Pulmonary artery endothelial cell (primary cell): ENCODE measurements at places on chromosomes 6 and 20. TPM values are rescaled to one million over a fixed set of nuclear protein-coding genes. Genes with fewer than 3 reads are reported as not detected.

C4A gene
- 0.46 and 1.3 TPM in 2 replicates for total RNA-seq

NKX2-4 gene
- total RNA-seq: not detected in 2 replicates

ZNF512B gene
- 11.7 and 13.1 TPM in 2 replicates for total RNA-seq

BFSP1 gene
- total RNA-seq: 2.4 and 2.9 TPM in 2 replicates

NKAPL gene
- total RNA-seq: 0.59 and 1.2 TPM in 2 replicates

IL17A gene
- total RNA-seq: not detected in 2 replicates

SLC17A1 gene
- not detected in 2 replicates for total RNA-seq

RSPH3 gene
- 1.5 and 1.6 TPM in 2 replicates for total RNA-seq

KIF25 gene
- not detected in 2 replicates for total RNA-seq

PTCHD4 gene
- 3.2 and 3.3 TPM in 2 replicates for total RNA-seq

GFOD1 gene
- total RNA-seq: 37.7 and 47.2 TPM in 2 replicates

EPPIN gene
- not detected in 2 replicates for total RNA-seq

SASH1 gene
- 89.6 and 102 TPM in 2 replicates for total RNA-seq

MAS1L gene
- total RNA-seq: not detected in 2 replicates

MAN1A1 gene
- total RNA-seq: 29.6 and 35.7 TPM in 2 replicates

RAMACL gene
- 1.4 and 2.4 TPM in 2 replicates for total RNA-seq

CALHM4 gene
- 0.13 and 0.28 TPM in 2 replicates for total RNA-seq

DNMT3B gene
- total RNA-seq: 4.0 and 4.9 TPM in 2 replicates

RAET1G gene
- total RNA-seq: 0.13 and 0.67 TPM in 2 replicates

KIFC1 gene
- total RNA-seq: 19.9 and 40.4 TPM in 2 replicates

STX11 gene
- 9.4 and 12.9 TPM in 2 replicates for total RNA-seq
